ENCODE measurements at places on chromosomes 1 and 21.

- DNase-seq, result no peak
Measured at GRCh38 chr1:205665201-205666045, 14.9 kb downstream of the SLC45A3 start.

DNA sequence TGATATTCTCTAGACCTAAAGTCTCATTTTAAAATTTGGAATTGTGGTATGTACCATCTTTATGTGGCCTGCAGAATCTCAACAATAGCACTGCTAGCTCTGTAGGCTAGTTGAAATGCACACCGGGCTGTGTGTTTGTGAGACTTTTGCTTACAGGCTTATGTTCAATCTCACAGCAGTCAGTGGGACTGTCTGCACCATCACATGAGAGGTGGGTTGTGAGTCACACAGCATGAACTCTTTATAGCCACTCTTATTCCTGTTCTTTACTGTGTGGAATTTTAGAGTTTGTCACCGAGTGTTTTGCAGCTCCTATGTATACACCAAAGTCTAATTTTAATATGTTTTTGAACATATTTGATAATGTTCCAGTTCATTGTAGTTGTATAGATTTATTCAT, 74.6 kb downstream of the RASAL2 start:
- DNase-seq, result no peak

- DNase-seq, result no peak
Measured at GRCh38 chr1:77672374-77672773, 10.1 kb downstream of the ZZZ3 start.

DNA sequence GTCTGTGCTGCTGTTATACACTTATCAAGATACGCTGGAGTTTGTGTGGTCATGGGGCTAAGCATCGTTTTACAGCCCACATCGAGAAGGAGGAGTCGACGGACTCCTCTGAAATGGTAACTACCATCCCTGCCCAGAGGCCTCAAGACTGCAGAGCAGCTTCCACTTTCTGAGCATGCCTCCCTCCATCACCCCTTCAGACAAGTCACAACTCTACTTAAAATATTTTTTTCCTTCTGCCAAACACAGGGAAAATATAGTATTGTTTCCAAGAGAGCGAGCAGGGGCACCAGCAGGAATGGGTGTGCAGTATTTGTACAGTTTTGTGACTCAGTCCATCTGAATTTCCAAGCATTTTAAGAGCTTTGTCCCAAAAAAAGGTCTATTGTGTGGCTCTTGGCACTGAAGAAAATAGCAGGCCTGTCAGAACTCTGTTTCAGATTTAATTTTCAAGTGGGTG, 14.1 kb downstream of the EVA1C start:
- DNase-seq, result peak; percentile 71

- DNase-seq, result no peak
Measured at GRCh38 chr1:193754732-193755427, 568.5 kb upstream of the B3GALT2 start.

DNA sequence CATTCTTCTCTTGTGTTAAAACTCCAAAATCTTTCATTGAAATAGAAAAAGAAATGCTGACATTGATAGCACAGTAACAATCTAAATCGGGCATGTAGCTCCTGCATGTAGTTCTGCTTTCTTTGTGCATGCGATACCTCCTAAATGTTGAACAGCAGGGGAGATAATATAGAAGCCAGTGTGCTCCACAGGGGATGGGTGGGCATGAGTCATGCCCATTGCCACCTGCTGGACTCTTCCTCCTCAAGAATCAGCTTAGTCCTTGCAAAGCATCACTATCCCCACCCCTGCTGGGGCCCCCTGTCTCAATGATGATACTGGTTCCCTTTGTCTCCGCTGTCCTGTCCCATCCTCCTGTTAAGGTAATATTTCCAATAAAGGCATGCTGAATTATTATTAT, 203.0 kb downstream of the RWDD3 start:
- DNase-seq, result no peak

- DNase-seq, result no peak
Measured at GRCh38 chr1:184050636-184051035, 894 bp upstream of the TSEN15 start.

DNA sequence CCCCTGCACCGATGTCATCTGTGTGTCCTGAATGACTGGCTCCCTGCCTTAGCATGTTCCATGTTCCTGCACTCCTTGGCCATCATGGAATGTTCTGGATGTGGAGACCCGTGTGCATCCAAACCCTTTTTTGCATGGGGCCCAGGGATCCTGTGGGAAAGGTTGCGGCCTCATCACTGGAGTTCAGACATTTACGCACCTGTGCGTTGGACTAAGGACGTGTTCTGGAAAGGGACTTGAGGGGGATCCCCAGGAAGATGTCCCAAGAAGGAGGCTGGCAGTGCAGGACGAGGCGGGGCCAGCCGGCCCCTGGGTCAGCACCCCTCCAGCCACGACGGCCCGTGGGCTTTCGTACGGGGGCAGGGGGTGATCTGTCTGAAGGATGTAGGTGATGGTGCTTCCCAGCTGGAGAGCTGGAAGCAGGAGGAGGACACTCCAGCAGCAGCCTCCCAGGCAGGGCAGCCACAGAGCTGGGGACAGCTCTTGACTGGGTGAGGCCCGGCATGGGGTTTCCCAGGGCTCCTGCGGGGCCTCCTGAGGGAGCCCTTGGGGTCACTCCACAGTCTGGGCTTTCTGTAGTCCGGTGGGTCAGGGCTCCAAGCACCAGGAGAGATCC, 67.2 kb downstream of the SCCPDH start:
- no peak for DNase-seq

All from hippocampal formation (tissue), 2 donors.